ENCODE measurements at places on chromosomes 16 and 17.

DNA sequence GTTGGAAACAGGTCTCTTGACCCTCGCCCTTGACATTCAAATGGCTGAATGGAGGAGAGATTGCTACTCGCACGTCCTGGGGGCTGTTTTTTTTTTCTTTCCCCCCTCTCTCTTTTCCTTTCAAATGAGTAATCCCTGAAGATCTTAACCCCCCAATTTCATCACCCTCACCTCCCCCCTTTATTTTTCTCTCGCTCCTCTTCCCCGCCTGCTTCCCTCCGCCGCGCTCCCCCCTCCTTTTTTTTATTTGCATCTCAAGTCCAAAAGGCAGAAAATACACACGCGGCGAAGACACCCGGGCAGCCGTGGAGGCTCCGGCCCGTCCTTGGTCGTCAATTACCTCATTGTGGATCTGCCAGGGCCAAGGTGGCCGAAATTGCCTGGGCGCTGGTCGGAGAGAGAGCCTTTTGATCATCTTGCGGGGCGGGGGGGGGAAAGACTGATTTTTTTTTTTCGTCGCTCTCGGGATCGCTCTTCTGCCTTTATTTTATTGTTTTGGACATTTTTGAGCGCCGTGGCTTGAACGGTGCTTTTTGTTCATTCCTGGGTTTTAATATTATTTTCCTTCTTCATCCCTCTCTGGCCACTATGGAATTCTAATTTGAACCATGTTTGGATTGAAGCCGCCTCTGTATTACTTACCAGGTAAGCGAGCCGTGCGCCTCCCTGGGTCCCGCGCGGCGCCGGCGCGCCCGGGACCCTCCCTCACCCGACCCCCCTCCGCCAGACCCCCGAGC is 57.2 kb upstream of the GSE1 start:
- no peak for DNase-seq

DNA sequence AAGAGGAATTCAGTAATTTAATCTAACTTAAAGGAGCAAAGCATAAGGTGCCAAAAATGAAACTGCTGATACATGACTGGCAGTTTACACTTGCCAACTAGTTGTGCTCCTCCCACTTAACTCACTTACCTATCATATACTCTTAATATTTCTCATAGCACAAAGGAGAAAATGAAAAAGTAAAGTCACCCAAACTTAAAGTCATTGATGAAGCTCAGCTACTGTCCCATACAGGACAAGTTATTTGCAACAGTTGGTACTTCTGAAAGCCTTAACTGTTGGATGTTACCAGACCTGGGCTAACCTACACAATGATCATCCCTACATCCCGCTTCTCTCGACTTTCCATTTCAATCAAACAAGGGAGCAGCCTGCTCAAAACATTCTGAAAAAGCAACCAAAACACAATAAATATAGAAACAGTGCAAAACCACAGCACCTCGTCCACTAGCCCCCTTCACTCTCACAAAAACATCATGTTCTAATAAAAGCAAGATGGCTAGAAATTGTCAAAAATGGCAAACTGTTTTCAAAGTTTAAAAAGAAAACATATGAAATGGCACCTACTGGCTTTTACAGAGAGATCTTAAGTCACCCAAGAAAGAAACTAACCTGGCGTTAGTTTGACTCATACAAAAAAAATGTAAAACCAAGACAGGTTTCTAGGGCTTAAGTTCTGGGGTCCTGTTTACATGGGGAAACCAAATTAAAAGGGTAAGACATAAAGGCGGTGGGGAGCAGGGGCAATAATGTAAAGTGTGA is 868 bp downstream of the MED13 start:
- DNase-seq: no peak

GRCh38 chr16:21205303-21205702 is 6.1 kb downstream of the ZP2 start:
- no peak for DNase-seq

GRCh38 chr17:64384253-64385186 is 6.1 kb downstream of the PECAM1 start:
- no peak for DNase-seq

- DNase-seq: no peak
Measured at GRCh38 chr17:44198721-44199552, 747 bp downstream of the ATXN7L3 start.

- DNase-seq: no peak
Measured at GRCh38 chr17:70345061-70345460, 175.7 kb downstream of the KCNJ2 start.

GRCh38 chr17:18035704-18036103 is 3.3 kb downstream of the ATPAF2 start:
- DNase-seq: no peak
